Activated T-cell treated with anti-CD3 and anti-CD28 coated beads for 48 hours (primary cell): ENCODE measurements at places on chromosomes 7 and 10.

DNA sequence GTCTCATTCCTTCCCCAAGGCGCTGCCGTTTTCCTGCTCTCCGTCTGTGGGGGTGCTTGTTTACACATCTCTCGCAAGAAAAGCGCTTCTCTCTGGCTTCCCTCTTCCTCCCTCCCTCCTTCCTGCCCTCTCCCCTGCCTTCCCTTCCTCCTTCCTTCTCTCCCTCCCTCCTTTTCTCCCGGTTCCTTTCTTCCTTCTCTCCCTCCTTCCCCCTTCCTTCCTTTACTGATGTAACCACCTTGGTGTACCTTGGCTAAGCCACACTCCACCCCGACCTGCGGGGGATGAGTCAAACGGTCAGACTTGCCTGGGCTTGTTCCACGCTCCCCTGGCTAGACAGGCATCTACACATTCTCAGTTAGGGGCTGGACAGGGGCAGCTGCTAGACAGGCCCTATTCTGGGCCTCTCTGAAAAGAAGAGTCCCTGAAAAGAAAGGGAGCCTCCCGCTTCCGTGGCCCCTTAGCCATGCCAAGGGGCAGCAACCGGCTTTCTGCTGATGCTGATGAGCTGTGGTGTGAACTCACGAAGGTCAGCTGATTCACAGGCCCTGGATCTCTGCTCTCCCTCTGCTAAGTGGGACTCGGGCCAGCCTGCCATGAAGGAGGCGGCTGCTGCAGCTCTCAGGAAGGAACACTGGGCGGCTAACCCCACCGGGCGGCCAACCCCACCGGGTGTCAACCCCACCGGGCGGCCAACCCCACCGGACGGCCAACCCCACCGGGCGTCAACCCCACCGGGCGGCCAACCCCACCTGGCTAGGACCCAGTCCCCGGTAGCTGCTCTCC is 216.8 kb downstream of the TCERG1L start:
- DNase-seq: no peak

- DNase-seq: no peak
Measured at GRCh38 chr7:98352621-98353020, 48.3 kb downstream of the BAIAP2L1 start.

- no peak for DNase-seq
Measured at GRCh38 chr10:71075759-71076472, 136.5 kb upstream of the UNC5B start.

DNA sequence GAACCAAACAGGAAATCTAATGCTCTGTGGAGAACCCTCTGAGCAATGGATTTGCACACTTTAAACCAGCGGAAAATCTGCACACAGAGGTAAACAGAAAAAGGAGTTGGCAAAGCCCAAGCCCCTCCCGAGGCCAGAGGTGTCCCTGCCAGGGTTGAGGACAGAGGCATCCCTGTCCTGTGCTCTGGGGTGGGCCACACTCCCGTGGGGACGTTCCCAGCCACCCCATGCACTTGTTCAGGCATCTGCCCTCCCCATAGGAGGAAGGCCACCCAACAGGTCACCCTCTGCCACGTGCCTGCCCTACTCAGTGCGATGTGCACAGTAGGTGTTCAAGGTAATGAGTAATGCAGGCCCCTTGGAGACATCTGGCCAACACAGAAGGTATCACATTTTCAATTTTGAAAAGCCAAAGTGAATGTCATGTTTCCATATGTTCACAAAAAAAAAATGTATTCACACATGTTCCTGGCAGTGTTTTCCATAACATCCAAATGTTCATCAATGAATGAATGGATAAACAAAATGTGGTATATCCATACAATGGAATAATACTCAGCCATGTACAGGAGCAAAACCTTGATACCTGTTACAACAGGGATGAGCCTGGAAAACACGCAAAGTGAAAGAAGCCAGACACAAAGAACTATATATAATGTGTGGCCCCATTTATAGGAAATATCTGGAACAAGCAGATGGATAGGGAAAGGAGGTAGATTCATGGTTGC is 108.1 kb downstream of the EBF3 start:
- no peak for DNase-seq

- no peak for DNase-seq
Measured at GRCh38 chr7:822692-823276, 9.5 kb upstream of the SUN1 start.

- peak; percentile 48 for DNase-seq
Measured at GRCh38 chr7:131556053-131556908, at the start of gene PODXL. TSS of gene PODXL (minus strand) at chr7:131556628. CDS start at chr7:131556359, 269 bp downstream.

GRCh38 chr7:137094-137891 is 55.1 kb upstream of the FAM20C start:
- no peak for DNase-seq

GRCh38 chr10:133275684-133276092 is 980 bp downstream of the ADAM8 start:
- DNase-seq: peak; percentile 56

DNA sequence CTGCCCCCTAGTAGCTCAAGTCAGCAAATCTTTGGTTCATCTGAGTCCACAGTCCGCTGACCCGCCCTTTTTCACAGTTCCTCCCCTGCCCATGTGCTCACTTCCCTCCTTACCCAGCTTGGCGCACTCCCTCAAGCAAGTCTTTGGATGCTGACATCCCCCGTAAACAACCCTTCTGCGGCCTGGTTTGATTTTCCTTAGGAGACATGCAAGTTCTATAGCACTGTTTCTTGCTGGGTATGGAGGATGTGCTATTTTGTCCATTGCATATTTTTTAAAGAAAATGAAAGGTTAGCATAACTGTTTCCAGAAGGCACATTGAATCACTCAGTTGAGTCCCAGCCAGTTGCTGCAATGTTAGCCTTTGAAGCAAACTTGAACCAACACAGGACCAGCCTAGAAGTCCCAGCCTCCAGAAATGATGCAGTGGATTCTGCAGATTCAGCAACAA is 38.2 kb downstream of the HTRA1 start:
- DNase-seq: no peak
